ENCODE measurements at places on chromosomes 12 and 14.

- peak; percentile 68 for DNase-seq
These were observed at the start of gene BHLHE41 for GRCh38 chr12:26124446-26125399. BHLHE41 (minus strand) TSS chr12:26125037; CDS start chr12:26124779, 258 bp downstream.

GRCh38 chr14:53494587-53494986 is 341.5 kb upstream of the DDHD1 start:
- no peak for DNase-seq

GRCh38 chr14:20733684-20734429 is 11.8 kb upstream of the EDDM3A start:
- peak; percentile 15 for DNase-seq

DNA sequence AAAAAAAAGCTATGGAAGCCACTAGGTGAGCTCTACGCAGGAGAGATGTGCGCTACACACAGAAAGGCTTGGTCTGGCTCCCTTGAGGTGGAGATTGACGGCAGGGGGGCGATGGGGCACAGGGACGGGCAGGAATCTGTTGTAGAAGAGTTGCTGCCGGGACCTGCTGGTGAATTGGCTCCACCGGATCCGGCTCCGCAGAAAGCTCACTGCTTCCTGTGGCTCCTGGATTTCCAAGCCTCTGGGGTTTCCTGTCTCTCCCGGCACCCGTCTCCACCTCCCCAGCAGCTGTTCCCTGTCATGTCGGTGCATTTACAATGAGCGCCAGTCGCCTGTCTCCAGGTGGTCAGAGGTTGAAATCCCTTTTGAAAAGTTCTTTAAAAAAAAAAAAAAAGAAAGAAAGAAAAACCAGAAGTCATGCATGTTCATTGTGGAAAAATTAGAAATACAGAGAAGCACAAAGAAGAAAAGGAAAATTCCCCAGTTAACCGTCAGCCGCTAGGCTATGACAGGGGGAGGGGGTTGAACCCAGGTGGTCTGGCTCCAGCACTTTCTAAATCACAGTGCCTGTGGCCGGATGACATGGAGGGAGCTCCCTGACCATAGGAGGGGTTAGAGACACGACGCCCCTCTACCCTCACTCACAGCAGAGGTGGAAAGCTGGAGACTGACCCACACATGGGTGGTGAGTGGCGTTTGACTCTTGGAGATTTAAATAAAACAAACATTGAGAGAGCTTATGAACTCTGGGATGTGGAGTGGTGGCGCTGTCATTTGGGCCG is 20.8 kb downstream of the FAM222A start:
- DNase-seq = peak; percentile 57

- DNase-seq = no peak
These were observed 335.7 kb downstream of the BMP4 start for GRCh38 chr14:53620890-53621289.

GRCh38 chr14:84671776-84672175 is 858.2 kb upstream of the FLRT2 start:
- no peak for DNase-seq

- DNase-seq = no peak
These were observed 276.1 kb downstream of the ALG10 start for GRCh38 chr12:34298176-34298970.

DNA sequence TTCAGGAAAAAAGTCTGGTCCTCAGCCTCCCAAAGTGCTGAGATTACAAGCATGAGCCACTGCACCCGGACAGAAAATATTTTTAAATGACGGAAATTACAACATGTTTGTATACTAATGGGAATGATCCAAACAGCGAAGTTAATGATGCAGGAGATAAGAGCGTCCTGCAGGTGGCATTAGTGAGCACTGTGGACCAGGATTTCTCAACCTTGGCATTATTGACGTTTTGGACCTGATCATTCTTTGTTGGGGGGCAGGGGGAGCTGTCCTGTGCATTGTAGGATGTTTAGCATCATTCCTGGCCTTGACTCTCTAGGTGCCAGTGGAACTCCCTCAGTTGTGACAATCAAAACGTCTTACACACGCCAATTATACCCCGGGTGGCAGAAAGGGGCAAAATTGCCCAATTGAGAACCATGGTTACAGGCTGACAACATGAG is 34.1 kb downstream of the SCFD1 start:
- peak; percentile 17 for DNase-seq

DNA sequence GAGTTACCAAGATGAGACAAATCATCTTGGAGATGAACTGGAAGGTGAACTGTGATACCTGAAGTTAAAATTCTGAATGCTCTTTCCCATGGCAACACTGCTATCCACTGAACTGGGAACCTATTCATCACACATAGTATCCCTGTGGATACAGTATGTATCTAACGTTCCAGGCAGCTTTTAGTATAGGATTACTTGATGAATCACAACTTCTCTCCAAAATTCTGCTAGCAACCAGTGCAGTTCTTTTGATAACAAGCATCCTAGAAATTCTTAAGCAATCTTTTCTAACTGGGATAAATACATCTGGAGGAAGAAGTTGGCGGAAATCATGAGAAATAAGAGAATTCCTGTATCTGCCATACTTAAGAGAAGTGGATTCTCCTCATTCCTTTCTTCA is 66.4 kb downstream of the PAWR start:
- DNase-seq = no peak

DNA sequence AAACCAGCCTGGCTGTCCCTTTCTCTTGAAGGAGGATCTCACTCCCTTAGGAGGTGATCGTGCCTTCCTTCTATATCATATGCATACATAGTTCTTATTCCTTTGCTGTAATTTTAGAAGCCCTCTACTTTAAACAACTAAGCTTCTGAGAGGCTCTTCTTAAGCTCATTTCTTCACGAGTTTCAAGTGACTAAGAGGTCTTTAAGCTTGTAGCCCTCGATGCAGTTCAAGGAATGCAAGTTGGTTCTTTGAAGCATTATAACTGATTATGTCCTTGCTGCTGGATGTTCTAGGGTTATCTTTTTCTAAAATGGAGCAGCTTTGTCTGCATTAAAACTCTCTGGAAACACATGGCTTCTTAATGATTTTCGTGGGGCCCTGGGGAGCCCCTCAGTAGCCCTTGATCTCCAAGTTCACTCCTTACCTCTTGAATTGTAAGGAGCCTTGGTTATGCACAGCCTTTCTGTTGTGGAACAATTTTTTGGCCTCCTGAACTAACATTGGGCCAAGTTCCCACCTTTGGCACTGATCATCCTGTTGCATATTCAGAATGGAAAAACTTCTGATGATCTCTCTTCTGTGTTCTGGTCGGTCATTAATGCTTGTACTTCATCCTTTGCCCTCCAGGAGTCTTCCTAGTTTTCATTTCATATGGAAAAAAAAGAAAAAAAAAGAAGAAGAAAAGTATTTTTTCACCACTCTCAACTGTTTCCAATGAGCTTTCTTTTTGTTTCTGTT is 12.6 kb downstream of the RASSF8 start:
- DNase-seq = no peak

DNA sequence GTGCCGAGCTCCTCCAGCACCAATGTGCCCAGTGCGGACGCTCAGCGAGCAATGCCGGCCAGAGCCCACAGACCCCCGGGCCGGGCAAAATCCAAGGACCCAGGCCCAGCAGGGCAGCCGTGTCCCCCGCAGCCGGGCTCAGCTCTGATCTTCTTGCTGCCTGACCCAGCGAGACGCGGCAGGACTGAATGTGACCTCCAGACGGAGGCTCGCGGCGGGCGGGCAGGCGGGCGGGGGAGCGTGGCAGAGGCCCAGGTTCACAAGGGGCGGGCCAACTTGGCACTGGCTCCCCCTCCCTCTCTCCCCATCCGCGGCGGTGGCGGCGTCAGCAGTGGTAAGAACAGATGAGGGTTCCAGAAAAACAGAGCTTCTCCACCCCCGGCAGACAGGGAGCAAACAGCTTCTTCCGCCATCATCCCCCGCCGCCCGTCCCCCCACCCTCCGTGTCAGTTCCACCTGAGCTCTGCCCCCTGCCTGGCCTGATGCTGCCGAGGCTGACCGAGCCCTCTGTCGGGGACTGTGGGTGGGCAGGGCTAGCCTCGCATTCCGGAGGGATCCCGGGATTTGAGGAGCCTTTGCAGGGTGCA is 94.3 kb downstream of the RFLNA start:
- DNase-seq = peak; percentile 88

DNA sequence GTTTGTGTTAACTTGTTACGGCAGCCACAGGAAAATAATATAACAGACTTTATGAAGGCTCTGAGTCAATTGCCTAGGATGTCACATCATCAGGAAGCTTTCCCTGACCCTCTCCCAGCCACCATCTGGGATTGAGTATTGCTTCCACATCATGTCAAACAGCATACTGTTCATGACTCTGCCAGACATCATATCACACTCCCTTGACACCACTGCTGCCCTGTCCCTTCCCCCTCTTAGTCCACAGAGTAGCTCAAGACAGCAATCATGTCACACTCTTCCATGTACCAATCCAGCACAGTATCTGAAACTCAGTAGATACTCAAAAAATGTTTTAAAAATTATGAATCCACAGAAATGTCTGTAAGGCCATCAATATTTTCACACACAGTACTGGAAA is 168.0 kb downstream of the PIK3C2G start:
- DNase-seq = peak; percentile 23

GRCh38 chr12:76790564-76791552 is 26.9 kb downstream of the ZDHHC17 start:
- DNase-seq = no peak

- no peak for DNase-seq
These were observed 15.1 kb downstream of the TUNAR start for GRCh38 chr14:95891742-95892141.

DNA sequence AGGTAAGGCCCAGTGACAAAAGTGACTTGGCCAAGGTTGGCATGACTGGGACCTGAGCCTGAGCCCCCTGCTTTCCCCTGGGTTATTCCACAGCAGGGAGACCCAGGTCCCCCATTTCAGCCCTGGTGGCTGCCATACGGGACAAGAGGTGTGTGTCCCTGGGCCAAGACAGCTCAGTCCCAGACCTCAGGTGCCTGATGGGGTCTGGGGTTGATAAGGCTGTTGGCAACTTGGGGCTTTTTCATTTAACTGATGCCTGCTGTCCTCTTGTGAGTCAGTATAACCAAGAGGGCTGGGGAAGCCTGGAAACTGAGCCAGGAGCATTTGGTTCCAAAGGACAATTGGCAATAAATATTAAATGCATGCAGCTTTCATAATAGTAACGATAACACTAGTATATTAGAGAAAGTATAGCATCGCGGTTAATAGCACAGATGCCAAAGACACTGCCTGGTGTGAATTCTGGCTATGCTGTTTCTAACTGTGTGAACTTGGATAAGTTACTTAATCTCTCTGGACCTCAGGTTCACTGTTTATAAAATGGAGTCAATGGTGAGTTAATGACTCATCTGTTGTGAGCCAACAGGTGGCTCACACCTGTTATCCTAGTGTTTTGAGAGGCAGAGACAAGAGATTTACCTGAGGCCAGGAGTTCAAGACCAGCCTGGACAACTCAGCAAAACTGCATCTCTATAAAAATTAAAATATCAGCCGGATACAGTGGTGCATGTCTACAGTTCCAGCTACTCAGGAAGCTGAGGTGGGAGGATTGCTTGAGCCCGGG is 898 bp downstream of the SDSL start:
- no peak for DNase-seq

DNA sequence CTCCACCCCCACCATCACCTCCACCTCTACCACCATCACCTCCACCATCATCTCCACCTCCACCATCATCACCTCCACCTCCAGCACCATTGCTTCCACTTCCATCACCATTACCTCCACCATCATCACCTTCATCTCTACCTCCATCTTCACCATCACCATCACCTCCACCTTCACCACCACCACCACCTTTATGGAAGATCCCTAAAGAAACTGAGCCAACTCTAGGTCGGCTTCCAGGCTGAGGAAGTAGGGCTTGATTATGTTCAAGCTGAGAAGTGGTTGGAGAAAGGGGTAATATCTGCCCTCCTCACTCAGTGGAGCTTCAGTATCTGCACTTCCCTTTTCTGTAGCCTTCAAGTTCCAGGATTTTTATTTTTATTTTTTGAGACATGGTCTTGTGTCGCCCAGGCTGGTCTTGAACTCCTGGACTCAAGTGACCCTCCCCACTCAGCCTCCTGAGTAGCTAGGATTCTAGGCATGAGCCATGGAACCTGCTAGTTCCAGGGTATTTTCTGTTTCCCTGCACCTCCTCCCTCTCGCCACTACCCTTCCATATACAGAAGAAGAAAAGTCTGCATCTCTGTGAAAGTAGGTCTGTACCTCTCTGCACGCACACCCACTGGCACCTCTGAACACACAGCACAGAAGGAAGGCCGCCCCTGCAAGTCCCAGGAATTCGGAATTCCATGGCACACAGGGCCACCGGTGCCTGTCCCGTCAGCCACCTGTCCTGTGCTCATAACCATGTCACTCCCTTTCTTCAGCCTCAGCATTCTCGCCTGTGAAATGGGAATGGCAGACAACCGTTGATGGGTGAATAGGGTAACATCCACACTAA is 5.9 kb downstream of the ZBTB42 start:
- no peak for DNase-seq

DNA sequence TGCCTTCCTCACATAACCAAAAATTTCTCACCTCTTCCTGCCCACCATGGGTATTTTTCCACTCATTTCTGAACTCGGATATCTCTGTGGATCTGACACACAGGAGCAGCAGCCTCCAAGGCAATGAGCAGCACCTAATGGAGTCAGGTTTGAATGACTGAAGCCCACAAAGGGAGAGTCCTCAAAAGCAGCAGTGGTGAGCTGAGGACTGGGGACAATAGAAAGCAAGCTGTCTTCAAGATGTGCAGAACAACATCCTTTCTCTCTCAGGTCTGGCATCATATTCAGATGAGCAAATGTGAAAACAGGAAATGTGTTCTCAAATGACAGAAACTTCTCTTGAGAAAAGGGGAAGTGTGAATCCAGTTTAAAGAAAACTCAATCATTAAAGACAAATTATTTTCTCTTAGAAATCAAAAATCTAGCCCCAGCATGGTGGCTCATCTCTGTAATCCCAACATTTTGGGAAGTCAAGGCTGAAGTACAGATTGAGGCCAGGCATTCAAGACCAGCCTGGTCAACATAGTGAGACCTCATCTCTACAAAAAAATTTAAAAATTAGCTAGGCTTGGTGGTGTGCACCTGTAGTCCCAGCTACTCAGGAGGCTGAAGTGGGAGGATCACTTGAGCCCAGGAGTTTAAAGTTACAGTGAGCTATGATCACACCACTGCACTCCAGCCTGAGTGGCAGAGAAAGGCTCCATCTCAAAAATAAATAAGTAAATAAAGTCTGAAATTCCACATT is 54.2 kb downstream of the C12orf42 start:
- no peak for DNase-seq

DNA sequence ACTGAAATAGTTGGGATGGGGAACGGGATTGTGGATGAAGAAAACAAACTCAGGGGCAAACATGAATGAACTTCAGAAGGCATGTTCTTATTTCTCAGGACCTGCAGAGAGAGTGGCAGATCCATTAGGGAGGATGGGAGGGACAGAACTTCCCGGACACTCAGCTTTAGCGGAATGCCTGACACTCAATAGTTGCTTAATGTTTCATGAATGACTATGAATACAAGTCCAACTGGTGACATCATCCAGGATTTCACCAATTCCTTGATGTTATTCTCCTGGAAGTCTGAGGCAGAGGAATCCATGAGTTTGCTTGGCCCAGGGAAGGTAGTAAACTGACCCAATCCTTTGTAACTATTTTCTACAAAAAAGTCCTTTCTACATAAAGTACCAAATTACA is 37.8 kb upstream of the LRRC10 start:
- DNase-seq = no peak

- peak; percentile 51 for DNase-seq
These were observed 1.1 kb downstream of the SAV1 start for GRCh38 chr14:50666772-50667683.

- no peak for DNase-seq
These were observed 236.2 kb downstream of the KTN1 start for GRCh38 chr14:55816225-55816624.
